ENCODE measurements at places on chromosomes 6 and 20.

GRCh38 chr20:59104831-59105230, 58.8 kb upstream of the ZNF831 start:
- DNase-seq, result no peak

DNA sequence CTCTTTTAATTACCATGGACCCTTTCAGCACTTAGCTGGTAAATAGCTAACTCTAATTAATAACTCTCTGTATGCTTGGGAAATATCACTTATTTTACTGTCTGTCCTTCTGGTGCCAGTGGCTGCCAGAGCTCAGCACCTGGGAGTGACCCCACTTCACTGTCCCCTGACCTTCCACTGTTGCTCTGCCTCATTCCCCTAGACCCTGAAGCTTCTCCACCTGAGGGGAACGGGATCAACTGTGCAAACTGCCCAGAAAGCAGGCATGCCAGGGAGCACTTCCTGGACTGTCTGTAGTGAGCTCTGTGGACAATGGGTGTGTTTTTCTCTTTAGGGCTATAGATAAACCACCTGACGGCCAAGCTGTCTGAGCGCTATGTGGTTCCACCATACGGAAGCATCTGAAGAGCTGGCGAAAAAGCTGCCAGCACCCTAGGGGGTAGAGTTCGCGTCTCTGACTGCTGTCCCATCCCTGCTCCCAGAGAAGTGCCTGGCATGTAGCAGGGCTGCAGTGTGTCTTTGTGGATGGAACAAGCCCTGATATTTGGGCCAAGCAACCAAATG, 106.3 kb upstream of the FOXA2 start:
- DNase-seq, result no peak

- DNase-seq, result no peak
Measured at GRCh38 chr6:31048099-31048498, 37.8 kb downstream of the MUC22 start.

DNA sequence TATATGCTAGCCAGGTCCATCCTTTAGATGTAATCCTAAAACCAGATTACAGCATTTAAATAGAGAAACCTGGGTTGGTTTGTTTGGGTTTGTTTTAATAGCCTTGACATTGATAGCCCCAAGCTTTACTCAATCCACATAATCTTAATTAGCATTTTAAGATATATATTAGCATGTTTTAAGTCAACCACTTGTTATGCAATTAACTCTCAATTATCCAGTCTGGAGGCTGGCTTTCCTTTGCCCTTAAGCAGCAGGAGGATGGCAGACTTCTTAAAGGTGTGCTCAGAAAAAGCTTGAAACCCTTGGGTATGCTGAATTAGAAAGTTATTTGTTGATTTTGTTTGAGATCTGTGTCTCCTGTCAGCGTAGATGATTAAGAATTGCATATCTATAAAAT, 46.3 kb upstream of the SMIM28 start:
- DNase-seq, result no peak

- no peak for DNase-seq
Measured at GRCh38 chr6:35177157-35177556, 36.0 kb upstream of the TCP11 start.

GRCh38 chr6:36050305-36050704, 22.7 kb downstream of the MAPK14 start:
- DNase-seq, result no peak

GRCh38 chr6:152300517-152300916, 336.6 kb downstream of the SYNE1 start:
- DNase-seq, result no peak

GRCh38 chr6:169723991-169724493, 258 bp downstream of the PHF10 start:
- no peak for DNase-seq

DNA sequence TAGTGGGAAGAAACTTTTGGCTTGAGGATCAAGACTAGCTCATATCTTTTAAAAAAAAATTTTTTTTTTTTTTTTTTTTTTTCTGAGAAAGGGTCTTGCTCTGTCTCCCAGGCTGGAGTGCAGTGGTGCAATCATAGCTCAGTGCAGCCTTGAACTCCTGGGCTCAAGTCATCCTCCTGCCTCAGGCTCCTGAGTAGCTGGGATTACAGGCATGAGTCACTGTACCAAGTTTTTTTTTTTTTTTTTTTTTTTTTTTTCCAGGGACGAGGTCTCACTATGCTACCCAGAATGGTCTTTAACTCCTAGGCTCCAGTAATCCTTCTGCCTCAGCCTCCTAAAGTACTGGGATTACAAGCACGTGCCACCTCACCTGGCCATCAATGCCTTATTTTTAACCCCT, 27.9 kb downstream of the GCLC start:
- DNase-seq, result no peak

- no peak for DNase-seq
Measured at GRCh38 chr6:148790817-148791216, 44.0 kb downstream of the UST start.

DNA sequence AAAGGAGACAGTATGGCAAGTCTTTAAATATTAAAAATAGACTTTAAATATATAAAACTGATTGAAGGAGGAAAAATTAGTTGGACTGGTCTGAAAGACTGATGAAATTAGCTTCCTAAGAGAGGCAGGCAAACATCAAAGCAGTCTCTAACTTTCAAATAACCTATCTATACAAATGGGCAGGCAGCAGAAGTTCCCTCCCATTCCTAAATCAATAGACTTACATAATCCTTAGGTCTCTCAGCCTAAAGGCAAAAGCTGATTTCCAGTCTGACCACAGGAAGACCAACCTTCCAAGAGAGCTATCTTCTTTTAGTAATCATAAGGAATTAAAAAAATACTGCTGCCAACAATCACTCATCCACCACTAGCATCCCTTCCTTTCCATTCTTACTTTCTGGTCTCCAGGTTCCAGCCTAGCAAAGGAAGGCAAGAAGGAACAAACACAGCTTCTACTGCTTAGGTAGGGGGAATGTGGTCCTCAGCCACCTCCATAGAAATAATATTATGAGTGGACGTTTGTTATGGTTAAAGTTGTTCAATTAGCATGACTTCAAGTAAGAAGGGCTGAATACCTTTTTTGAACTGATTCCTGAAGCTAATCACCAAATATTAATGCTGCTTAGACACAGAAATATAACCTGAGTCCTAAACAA, 44.1 kb downstream of the SESN1 start:
- no peak for DNase-seq

All from AG04450 (cell line).